Daoy (cell line): ENCODE measurements at places on chromosomes 6 and 20. TPM values are rescaled to one million over a fixed set of nuclear protein-coding genes. Genes with fewer than 3 reads are reported as not detected.

The TXLNB gene
- total RNA-seq, result 0.11 TPM in 1 of 2 replicates, not detected in the other

DNA sequence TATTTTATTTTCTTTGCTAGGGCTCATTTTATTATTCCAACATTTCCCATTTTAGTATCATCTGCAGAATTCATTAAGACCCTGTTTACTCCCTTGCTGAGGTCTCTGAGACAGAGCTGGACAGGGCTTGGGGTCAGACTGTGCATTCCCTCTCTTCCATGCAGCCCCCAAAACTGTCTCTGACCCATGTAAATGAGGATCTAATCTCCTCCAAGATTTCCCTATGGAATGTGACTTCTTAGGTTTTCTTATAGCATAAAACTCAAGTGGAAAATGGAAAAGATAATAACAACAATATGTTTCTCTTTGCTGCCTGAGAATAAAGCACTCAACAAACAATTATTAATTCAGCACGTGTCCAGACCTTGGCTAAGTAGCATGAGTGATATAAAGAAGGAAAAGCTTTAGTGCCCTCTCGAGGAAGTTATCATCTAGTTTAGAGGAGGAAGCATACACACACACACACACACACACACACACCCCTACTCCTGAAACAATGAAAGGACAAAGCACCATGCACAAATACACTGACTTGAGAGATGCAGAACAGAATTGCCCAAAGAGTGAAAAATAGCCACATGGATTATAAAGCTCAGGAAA lies 815.5 kb downstream of the BCKDHB start:
- DNase-seq, result no peak

GRCh38 chr6:144305567-144305966 lies 20.4 kb downstream of the UTRN start:
- no peak for DNase-seq

GRCh38 chr6:17107863-17108262 lies 6.0 kb downstream of the STMND1 start:
- DNase-seq, result no peak

DNA sequence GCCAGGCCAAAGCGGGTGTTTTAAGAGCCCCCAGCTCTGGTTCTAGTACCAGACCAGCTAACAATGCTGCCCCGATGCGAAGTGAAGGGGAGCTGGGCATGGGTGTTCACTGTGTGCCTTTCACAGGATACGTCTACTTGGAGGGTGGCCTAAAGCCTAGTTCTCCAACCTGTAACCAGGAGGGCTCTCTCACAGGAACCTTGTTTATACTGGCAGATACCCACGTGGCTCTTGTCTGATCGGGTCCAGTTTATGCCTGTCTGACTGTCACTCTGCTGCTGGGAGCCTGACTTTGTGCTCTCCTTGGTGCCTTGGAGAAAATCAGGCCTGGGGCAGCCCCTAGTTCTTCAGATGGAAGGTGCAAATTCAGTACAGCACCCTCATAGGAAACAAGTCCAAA lies 60.2 kb upstream of the RNF144B start:
- DNase-seq, result no peak

DNA sequence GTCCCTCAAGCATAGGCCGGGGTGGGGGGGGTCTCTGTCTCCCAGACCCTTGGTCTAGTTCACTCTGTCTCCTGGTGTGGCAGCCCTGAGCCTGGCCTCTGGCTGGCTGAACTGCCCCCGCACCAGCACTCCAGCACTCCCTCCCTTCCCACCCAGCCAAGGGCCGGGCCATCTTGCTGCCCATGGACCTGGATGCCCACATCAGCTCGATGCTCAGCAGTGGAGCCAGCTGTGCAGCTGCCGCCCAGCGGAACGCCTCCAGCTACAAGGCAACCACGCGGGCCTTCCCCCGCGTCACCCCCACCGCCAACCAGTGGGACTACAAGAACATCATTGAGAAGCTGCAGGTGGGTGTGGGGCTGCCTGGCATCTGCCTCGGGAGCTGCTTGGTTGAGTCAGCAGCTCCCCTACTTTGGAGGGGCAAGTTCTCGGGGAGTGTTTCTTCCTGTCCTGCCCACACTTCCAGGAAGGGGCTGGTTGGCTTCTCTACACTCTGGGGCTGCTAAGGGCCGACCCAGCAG lies 28.4 kb downstream of the UQCC2 start:
- no peak for DNase-seq

DNA sequence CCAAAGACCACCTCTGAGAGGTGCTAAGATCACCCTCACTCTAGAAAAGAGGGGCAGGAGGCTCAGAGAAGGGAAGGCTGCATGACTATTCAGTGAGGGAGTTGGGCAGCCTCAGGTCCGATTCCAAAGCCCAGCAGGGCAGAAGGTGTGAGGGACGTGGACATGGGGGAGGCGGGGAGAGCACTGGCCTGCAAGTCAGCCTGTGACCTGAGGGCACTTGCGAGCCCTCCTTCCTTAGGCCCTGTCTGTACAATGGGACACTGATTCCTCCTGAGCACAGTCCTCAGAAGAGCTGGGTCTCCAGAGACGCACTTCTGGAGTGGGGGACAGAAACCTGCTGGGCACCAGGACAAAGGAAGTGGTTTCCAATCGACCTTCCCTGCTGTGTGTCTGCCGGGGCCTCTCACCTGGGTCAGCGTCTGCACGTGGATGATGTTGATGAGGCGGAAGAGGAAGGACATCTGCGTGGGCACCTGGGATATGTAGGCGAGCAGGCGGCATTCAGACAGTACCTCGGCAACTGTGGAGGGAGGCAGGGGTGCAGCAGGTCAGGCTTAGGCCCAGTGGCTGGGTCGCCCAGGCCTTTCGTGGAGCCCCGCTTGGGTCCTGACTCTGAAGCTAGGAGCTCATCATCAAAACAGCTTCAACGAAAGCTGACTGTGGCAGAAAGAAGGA lies 48.5 kb downstream of the MYH7B start:
- DNase-seq, result no peak

DNA sequence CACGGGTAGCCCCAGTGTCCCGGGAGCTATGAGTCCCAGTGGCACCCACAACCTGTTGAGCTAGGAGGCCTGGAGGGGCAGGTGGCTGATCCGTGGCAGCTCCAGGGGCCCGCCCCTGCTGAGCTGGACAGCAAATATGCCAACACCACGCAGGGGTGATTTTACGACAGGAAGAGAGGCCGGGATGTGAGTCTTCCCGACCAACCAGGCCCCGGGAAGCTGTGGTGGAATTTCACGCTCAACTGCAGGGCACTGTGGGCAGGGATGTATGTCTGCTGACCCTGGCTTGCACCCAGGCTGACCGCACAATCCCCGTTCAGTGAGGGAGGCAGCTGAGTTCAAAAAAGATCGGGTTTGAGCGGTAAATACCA lies 183.9 kb downstream of the ERMARD start:
- peak; percentile 79 for DNase-seq

The CLPSL2 gene
- total RNA-seq, result not detected in 2 replicates

The ELOVL4 gene
- total RNA-seq, result 2.5 and 4.2 TPM in 2 replicates

The FAM184A gene
- 3.8 and 4.8 TPM in 2 replicates for total RNA-seq

- no peak for DNase-seq
These were observed 4.2 kb downstream of the NKX2-4 start for GRCh38 chr20:21393166-21393565.

The PCK1 gene
- total RNA-seq, result not detected in 2 replicates

- DNase-seq, result no peak
These were observed 121.3 kb upstream of the SALL4 start for GRCh38 chr20:51923633-51924032.

DNA sequence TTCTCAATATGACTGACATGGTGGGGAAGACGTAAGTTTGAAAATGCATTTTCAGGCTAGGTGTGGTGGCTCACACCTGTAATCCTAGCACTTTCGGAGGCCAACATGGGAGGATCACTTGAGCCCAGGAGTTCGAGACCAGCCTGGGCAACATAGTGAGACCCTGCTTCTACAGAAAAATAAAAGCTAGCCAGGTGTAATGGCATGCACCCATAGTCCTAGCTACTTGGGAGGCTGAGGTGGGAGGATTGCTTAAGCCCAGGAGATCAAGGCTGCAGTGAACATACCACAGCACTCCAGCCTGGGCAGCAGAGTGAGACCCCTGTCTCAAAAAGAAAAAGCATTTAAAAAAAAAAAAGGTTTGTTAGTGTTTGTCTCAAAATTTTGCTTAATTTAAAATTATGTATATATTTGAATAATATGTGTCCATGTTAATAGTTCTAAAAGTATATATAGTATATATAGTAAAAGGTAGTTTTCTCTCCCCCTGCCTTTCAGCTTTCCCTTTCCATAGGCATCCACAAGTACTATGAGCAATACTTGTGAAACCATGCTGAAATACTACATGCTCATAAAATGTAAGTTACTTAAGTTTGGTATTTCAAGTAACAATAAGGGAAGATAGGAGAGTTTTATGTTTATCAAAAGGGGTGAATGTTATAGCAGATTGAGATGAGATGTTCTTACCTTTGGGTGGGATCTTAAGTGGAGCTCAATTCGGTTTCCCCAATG lies 15.1 kb downstream of the PTPRA start:
- DNase-seq, result no peak

The TNFRSF21 gene
- 38.7 and 39.3 TPM in 2 replicates for total RNA-seq

DNA sequence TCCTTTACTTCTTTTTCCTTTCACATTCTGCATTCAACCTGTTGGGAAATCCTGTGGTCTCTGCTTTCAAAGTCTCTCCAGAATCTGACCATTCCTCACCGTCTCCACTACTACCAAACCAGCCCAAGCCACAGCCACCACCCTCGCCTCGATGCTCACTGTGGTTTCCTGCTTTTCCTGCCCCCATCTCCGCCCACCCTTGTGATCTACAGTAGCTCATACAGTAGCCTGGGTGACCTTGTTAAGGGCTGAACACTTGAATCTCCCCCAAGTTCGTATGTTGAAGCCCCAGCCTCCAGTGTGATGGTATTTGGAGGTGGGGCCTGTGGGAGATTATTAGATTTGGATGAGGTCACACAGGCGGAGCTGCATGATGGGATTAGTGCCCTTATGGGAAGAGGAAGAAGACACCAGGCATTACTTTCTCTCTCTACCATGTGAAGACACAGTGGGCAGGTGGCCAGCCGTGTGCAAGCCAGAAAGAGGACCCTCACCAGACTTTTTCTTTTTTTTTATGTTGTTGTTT lies 189.0 kb upstream of the UST start:
- peak; percentile 57 for DNase-seq

The MAFB gene
- total RNA-seq, result 0.97 and 1.1 TPM in 2 replicates

- DNase-seq, result no peak
These were observed 84.8 kb upstream of the EYA2 start for GRCh38 chr20:46809706-46810360.

DNA sequence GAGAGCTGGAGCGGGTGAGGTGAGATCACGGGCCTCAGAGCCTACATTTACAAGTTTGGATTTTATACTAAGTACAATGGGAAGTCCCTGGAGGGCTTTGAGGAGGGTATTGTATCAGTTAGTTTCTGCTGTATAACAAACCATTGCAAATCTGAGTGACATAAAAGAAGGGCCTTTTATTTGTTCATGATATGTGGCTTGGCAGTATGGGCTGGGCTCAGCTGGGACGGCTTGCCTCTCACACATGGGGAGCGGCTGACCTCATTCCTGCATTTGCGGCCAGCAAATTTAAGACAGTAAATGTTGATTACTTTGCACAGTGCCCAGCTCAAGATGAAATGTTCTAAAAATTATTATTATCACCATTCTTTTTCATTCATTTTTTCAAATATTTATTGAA lies 21.7 kb downstream of the GDAP1L1 start:
- DNase-seq, result no peak

The PRSS16 gene
- total RNA-seq, result 4.3 and 8.2 TPM in 2 replicates

DNA sequence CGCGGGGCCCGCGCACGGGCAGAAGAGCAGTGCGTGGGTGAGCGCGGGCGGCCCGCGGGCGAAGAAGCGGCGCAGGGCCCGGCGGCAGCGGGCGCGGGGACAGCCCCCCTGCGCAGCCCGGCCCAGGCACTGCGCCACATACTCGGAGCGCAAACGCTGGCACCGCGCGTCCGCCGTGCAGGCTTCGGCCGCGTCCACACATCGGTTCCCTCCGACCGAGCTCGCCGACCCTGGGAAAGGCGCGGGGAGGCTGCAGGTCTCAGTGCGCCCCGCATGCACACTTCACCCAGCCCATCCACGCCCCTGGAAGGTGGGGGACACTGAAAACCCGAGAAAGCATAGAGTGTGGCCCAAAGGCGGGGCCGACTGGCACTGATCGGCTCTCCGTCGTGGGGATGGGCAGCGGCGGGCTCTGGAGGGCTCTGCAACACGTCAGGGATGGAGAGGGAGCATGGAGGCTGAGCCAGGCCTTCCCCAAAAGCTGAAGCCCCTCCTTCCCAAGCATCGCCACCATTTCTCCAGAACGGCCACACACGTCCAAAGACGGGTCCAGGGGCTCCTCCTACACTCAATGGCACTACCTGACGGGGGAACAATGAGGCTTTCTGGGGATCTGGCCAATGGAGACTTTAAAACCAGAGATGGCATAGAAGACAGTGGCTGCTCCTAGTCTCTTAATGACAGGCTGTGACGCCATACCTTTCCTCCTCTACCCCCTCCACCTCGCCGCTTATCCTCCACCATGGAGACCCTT lies 2.0 kb downstream of the GFRA4 start:
- DNase-seq, result peak; percentile 2

GRCh38 chr20:5046656-5047339 lies 45.5 kb upstream of the SLC23A2 start:
- no peak for DNase-seq

GRCh38 chr6:18166312-18167036 lies 11.3 kb downstream of the KDM1B start:
- no peak for DNase-seq

- no peak for DNase-seq
These were observed 28.9 kb upstream of the ZNF217 start for GRCh38 chr20:53622247-53623133.

The UNC5CL gene
- 0.11 TPM in 1 of 2 replicates, not detected in the other for total RNA-seq

- no peak for DNase-seq
These were observed 94.7 kb downstream of the TMEM242 start for GRCh38 chr6:157228426-157229131.

DNA sequence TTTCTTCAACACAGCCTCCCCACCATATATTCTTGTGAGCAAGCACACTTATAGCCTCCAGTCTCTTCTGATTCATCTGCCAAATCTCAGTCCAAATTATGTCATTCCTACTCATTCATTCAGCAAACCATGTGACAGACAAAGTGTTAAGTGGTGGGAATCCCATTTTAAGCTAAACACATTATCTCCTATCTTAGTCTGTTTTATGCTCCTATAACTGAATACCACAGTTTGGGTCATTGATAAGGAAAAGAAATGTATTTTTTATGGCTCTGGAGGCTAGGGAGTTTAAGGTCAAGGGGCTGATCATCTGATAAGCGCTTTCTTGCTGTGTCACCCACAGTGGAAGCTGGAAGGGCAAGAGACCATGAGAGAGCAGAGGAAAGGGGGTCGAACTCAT lies 23.9 kb upstream of the SMIM13 start:
- DNase-seq, result peak; percentile 23

GRCh38 chr6:79614326-79615305 lies 16.5 kb upstream of the SH3BGRL2 start:
- DNase-seq, result no peak

DNA sequence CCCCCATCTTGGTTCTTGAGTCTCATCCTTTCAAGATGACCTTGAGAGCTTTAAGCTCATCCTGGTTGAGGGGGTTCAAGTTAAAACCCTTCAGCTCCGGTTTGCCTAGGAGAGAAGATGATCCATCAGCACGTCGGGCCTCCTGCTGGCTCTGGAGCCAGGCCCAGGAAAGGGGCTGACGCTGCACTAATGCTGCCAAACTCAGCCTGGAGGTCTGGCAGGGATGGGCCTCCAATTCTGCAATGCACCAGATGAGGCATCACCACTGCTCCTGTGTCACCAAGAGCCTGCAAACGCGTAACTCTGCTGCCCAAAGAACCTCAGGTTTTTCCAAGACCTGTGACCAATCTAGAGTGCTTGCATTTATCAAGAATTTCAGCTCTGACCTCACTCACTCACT lies 6.1 kb downstream of the PDRG1 start:
- no peak for DNase-seq

The FLRT3 gene
- total RNA-seq, result 0.23 and 0.74 TPM in 2 replicates

The PPP1R18 gene
- total RNA-seq, result 71.6 and 77.5 TPM in 2 replicates
